CD4-positive, alpha-beta T cell treated with Interleukin-6 at 100 ng/mL for 8 hours (primary cell): ENCODE measurements at places on chromosomes 11 and 22.

DNA sequence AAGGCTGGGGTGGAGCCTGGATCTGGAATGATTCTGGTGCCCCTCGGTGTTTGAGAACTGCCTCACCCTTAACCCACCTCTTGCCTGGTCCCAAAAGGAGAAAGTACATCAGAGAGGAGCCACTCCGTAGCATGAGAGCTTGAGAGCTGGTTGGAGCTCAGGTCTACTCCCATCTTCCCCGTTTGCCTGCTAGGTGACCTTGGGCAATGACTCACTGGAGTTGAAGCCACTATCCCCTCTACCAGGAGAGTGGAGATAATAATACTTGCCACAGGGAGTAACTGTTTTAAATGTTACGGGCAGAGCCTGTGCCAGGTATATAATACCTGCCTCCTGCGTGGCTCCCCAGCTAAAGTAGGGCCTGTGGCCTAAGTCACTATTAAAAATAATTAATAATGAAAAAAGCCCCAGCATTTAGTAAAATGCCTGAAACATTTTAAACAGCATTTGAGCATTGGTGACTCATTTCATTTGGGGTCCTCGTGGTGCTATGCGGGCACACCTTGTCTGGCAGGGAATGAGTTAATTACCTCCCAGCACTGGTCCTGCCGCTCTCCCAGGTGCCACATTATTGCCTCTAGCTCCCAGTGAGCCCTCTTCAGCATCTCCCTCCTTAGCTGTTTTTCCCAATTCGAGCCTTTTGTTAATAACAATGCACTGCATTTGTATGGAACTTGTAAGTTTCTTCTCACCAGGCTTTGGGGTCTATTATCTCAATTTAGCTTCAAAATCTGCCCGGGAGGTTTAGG, 22.5 kb downstream of the CYTH4 start:
- DNase-seq: no peak

DNA sequence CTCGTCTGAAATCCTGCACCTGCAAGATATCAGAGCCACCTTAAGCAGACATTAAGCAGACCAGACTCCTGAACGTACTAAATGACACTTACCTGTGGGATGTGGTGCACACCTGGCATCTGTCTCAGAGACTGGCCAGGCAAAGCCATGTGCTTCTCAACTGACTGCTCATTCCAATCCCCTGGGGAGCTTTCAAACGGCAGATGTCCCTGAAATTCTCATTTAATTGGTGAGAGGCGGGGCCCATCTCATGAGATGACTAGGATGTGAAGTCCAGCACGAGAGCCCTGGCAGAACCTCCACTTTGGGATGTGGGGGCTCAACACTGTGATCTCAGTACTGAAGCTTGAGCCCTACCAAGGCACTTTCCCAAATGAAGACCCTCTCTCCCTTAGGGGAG, 84.9 kb upstream of the HMGXB4 start:
- no peak for DNase-seq

DNA sequence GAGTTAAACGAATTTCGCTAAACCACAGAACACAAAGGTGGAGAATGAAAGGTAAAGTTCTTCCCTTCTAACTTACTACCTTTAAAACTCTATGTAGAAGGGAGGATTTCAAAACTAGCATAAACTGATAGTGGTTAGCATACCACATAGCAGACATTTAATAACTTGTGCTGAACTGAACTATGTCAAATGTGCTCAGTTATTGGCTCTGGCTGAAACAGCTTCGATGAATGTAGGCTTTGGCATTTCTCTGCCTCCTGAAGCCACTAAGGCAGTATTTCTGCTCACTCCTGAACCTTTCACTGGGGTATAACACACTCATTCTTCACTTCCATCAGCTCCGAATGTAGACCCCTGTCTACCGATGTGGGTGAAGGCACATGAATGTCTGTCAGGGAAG, 1188.1 kb downstream of the LRRC4C start:
- no peak for DNase-seq

GRCh38 chr11:97548280-97548679, 1158.5 kb downstream of the JRKL start:
- no peak for DNase-seq

GRCh38 chr11:57274904-57275498, 38.0 kb upstream of the APLNR start:
- no peak for DNase-seq

- DNase-seq: no peak
Measured at GRCh38 chr11:46047520-46047919, 73.7 kb downstream of the PHF21A start.

DNA sequence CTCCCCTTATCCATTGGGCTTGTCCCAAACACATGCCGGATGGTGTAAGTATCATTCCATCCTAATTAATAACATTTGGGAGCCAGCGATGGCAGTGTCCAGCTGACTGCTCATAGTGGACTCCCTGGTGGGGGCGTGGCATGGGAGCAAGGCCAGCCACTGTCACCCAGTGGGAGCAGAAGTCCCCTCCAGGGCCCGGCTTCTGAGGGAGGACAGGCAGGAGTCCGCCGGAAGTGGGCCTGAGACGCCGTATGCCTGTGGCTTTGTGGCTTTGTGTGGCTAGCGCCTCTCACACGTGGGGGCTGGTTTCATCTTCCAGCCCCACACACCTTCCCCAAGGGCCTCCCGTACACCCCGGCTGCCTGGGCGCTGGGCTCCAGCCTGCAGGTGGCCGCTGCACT, 124.5 kb downstream of the KCNQ1 start:
- no peak for DNase-seq

GRCh38 chr11:122786896-122787295, 51.4 kb upstream of the CRTAM start:
- no peak for DNase-seq

GRCh38 chr11:86475027-86475426, 100.3 kb downstream of the CCDC81 start:
- no peak for DNase-seq

GRCh38 chr22:18022876-18023275, 1.5 kb downstream of the MICAL3 start:
- DNase-seq: no peak

DNA sequence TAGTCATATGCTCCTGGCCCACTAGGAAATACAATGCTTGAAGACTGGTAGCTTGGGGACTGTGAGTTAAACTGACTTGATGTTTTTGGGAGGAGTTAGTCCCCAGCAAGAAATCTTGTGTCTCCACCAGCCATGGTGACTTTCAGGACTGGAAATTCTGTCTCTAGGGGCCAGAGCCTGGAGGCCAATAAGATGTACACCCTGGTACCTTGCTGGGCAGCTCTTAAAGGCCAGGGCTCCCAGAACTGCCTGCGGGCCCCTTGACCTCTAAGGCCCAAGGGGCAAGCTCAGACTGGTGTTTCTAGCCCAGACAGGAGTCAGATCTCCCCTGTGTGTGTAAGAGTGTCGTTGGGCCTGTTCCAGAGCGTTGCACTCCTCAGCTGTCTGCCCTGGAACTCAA, 128.7 kb upstream of the C11orf58 start:
- no peak for DNase-seq

DNA sequence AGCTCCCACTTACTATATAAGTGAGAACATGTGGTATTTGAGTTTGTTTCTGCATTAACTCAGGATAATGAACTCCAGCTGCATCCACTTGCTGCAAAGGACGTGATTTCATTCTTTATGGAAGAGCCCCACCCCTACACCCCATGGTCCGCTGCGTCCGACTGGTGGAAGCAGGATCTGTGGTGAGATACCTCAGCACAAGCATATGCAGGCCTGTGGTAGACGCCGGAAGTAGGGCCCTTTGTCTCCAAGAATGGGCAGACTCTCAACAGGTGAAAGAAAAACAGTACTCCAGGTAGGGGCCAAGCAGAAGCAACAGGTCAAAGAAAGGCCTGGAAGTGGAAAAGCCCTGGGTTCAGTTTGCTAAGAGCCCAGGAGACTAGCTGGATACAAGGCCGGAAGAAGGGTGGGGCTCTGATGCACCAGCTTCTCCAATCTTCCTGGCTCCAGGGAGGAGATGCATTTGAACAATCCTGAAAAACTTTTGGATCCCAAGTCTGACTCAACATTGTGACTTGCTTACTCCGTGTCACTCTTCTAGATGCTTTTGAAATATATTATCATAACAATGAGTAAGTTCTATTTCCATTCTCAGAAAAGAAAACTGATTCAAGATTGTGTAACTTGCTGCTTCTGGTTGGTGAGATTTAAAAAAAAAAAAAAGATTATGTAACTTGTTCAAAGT, 30.4 kb downstream of the NEAT1 start:
- no peak for DNase-seq

GRCh38 chr11:15675683-15676082, 561.0 kb downstream of the INSC start:
- DNase-seq: no peak

DNA sequence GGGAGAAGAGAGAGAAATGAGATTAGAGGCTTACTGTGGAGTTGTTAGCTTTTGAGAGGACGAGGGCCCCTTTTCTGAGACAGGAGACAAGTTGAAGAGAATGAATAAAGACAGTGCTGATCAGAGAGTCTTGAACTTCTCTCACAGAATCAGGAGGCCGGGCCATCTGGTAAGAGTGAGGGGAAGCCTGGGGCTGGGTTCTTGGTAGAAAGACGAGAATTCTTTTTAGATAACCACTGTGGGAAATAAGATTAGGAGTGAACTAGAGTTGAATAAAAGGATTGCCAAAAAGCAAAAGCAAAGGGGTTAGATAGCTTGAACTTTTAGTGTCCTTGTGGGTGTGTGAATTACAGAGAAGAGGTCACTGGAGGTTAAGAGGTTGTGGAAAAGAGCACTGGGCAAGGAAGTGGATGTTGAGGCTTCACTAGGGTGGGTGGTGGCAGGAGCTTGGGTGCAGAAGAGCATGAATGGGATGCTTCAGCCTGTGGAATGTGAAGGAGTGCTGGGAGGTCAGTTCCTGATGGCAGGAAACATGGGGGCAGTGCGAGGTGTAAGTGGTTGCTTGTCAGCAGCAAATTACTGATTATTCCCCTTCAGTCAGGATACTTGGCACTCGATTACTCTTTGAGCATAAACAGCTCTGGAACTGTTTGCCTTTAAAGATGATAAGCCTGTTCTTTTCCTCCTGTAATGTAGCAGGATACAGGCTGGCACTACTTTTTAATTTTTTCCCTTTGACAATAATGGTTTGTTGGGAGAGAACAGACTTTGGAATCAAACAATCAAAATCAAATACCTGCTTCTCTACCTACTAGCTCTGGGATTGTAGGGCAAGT, 98.3 kb downstream of the ARHGAP42 start:
- DNase-seq: no peak

- DNase-seq: no peak
Measured at GRCh38 chr22:44869196-44869595, 116.8 kb downstream of the ARHGAP8 start.

DNA sequence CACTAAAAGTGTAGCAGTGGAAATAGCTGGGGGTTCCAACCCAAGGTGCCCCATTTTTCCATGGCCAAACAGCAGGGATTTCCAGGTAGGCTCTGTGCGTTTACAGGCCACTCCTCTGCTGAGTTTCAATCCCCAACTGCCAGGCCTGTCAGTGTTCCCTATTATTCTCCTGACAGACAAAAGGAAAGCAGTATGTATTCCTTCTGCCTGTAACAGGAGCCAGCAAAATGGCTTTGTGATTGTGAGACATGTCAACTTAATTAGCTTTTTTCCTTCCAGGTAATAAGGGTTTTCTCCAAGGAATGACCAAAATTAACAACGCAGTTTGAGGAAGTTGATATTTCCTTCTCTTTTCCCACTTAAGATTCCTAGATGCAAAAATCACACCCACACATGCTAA, 277.1 kb upstream of the MPPED2 start:
- DNase-seq: no peak

- no peak for DNase-seq
Measured at GRCh38 chr22:39292561-39293074, 26.8 kb downstream of the RPL3 start.

DNA sequence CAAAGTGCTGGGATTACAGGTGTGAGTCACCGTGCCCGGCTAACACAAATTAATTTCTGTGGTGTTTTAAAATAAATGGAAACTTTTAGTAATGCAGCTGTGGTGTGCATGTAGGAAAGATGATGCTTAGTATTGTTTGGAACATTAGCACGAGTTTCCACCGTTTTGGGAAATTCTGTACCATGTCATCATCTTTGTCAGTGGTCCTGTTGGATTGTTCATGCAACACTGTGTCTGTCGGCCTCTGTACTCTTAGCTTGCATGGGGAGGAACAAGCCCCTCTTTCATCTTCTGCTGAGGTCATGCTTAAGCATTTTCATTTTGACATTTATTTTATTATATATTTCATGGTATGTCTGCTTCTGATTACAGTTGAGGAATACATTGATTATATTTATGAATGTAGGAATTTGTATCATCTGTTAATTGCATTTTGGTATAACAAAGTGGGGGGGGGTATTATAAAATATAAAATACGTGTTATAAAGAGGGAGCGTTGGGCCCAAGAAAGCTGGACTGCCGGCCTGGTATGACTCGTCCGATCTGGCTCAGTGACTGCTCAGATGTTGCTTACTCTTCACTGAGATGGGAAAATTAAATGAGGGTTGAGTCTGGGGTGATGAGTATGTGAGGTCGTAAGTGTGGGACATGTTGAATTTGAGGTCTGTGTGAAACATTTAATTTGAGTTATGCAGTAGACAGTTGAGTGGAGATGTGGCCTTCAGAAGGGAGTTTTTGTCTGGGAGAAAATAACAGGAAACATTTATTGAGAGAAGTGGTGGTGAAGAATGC, 28.7 kb downstream of the CECR2 start:
- DNase-seq: no peak

GRCh38 chr11:108825381-108825780, 160.5 kb downstream of the DDX10 start:
- no peak for DNase-seq

GRCh38 chr11:46858920-46859546, 13.0 kb upstream of the CKAP5 start:
- no peak for DNase-seq

- no peak for DNase-seq
Measured at GRCh38 chr22:20245577-20246367, 22.3 kb downstream of the RTN4R start.

DNA sequence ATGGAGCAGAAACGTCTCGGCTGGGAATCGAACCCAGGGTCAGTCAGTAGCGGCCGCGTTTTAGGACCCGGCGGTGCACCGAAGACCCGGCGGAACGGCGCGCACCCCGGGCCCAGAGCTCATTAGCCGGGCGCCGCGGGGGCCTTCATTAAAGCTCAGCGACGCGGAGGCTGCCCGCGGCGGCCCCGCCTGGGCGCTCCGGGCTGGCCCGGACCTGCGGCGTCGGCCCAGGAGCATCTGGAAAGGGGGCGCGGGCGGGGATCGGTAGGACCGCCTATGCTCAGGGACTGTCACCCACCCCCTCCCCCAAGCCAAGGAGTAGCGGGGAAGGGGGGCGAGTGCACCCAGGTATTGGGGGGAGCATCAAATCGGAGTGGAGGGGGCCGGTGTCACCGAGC, 52.2 kb downstream of the CYTH4 start:
- no peak for DNase-seq

DNA sequence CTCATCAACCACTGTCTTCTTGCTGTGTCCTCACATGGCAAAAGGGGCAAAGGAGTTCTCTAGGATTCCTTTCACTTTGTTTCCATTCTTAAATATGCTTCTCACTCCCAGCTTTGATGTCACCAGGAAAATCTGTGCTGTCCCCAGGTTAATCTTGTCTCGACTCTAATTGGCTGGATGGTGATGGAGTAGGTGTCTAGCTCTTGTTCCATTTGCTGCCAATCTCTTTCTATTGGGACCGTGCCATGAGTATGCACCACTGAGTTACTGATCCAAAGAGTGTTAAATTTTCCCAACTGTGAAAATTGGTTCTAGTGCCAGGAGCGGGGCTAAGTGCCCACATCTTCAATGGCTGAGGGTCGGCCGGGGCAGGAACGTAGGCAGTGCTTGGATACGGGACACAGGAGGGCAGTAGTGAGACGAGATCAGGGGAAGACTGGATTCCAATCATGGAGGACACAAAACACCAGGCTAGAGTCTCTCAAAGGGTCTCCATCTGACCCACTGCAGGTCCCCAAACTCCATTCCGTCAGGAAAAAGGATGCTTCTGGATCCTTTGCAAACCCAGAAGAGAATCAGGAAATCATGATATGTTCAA, 47.7 kb upstream of the CSNK2A3 start:
- no peak for DNase-seq
